ENCODE measurements at places on chromosomes 2 and 18.

- DNase-seq = no peak
Measured at GRCh38 chr2:147468963-147469362, 375.9 kb upstream of the ACVR2A start.

- DNase-seq = no peak
Measured at GRCh38 chr2:15127301-15127700, 433.8 kb downstream of the NBAS start.

GRCh38 chr18:59514203-59514602 is 155.1 kb upstream of the LMAN1 start:
- DNase-seq = peak; percentile 21

GRCh38 chr18:1045658-1046057 is 141.0 kb downstream of the ADCYAP1 start:
- no peak for DNase-seq

- DNase-seq = no peak
Measured at GRCh38 chr2:101362316-101362715, 25.0 kb downstream of the CREG2 start.

- no peak for DNase-seq
Measured at GRCh38 chr2:107025291-107025857, 139.4 kb upstream of the ST6GAL2 start.

DNA sequence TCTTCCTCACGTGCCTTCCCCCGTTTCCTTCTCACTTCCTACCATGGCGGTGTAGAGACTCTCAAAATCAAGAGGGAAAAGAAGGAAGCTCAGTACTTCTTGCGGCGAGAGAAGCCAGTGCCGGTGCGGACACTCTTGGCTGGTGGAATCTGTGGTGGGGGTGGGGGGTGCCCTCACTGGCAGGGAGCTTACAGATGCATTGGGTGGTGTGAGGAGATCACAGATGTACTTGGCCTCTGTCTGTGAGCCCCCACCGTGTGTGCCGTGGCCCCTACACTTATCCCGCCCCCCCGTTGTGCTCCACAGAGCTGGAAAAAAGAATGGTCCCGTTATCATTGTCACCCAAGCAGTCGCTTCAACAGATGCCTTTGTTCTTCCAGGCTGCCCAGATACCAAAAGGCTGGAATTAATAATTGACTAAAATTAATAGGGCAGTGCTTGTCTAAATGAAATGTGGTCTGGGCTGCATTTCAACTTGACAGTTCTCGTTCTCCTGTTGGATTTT is 79.8 kb downstream of the VAPA start:
- DNase-seq = no peak

- DNase-seq = no peak
Measured at GRCh38 chr2:3729055-3729448, 25.7 kb downstream of the DCDC2C start.

DNA sequence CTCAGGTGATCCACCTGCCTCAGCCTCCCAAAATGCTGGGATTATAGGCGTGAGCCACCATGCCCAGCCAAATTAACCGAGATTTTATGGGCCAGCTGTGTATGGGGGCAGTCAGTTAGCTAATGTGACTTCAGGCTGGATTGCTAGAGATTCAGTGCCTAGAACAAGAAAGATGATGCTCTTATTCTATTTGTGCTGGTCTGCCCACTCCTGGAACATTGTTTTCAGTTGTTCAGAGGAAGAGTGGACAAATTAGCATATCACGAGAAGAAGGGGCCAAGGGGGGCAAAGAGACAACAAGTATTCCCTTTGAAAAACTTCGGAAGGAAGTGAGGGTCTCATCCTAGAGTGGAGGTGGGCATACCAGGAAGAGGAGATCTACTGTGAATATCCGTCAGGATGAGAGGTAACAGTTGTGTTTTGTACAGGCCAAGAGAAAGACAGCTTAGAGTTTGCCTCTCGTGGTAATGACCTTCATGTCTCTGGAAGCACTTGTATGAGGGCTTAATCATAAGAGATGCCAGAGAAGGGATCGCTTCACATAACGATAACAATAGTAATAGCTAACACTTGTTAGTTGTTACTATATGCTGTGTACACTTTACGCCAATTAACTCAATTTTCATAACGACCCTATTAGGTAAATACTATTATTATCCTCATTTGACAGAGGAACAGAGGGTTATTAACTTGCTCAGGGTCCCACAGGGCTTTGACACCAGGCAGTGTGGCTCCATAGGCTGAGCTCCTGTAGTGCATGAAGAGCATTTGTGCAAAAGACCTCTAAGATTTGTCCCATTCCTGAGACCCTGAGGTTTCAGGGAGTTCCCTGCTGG is 138.3 kb downstream of the DDX1 start:
- no peak for DNase-seq

Measured in amniotic stem cell (primary cell).